Suppressor macrophage (primary cell): ENCODE measurements at places on chromosomes 2 and 18.

DNA sequence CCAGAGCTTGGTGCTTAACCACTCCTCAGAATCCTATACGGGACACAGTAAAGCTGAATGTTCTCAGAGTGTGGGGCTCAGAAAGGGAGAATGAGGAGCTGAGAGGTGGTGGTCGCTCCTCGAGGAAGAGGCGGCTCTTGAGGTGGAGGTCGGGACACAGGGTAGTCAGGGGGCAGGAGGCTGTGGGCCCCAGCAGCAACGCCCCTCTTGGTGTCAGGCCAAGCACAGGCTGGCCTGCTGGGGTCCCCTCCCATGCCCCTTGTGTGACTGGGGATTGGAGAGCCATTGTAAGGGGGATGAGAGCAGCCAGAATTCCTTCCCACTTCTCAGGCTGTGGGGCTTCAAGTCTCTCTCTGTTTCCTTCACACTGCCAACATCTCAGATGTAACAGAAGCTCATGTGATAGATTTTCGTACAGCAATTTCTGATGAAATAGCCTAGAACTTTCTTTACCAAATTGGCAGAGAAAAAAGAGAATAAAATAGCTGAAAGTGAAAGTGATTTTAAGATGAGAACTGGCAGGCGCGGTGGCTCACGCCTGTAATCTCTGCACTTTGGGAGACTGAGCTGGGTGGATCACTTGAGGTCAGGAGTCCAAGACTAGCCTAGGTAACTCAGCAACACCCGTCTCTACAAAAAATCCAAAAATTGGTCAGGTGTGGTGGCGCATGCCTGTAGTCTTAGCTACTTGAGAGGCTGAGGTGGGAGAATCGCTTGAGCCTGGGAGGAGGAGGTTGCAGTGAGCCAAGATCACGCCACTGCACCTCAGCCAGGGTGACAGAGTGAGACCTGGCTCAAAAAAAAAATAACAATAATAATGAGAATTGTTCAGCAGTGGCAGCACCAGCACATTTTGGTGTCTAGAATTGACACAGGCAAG, 61.1 kb upstream of the RPL31 start:
- DNase-seq, result no peak

GRCh38 chr18:32907648-32908423, 135.0 kb upstream of the KLHL14 start:
- no peak for DNase-seq

DNA sequence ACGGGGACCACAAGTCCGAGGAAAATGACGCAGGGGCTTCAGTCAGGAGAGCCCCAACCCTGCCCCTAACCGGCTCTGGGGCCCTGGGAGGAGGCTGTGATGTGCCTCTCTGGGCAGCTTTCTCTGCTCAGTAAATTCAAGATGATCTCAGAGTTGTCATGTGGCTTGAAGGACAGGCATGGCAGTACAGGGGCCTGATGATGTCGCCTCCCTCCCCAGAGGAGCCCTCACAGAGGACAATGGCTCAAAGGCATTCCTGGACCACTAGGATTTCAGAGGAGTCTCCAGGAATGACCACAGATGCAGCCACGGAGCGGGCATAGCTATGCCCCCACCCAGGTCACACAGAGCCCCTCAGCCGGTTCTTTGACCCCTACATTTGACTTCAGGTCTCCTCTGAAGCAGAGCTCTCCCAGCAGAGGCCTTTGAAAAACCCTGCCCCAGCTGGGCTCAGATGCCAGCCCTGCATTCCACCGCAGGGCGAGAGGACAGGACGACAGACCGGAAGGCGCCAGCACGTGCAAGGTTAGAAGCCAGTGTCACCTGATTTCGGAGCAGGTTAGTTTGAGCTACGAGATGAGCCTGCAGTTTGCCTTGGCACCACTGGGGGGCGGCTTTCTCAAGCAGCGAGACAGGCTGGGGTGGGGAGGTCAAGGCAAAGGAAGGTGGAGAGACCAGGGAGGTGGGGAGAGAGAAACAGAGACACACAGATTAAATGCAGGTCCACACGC, 39.2 kb downstream of the BIN1 start:
- peak; percentile 77 for DNase-seq

DNA sequence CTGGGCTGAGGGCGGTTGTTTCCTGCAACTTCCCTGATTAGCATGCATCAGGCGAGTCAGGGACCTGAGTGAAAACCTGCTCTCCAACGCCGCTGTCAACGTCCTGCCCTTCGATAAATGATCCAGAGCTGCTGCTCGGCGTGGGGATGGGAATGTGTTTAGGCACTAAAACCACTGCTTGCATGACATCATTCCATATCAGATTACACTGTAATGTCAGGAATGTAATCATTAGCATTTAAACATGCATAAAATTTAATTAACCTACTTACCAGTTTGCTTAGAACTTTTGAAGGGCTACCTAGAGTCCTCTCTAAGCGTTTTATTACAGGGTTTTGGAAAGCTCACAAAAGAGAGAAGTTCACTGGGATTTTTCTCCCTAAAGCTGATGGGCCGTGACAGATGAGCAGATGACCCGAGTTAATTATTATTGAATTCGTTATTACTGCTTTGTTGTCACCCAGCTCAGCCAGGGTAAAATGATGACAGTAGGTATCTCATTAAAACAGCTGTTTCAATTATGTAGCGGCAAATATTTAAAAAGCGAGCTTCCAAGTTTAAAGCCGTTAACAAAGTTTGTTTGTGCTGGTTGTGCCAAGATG, 685.6 kb upstream of the SALL3 start:
- DNase-seq, result no peak

GRCh38 chr2:98465456-98466226, 21.0 kb downstream of the INPP4A start:
- DNase-seq, result peak; percentile 66
